ENCODE measurements at places on chromosomes 4 and X.

- no peak for DNase-seq
Measured at GRCh38 chr4:175143116-175143515, 225.0 kb downstream of the ADAM29 start.

GRCh38 chr4:28636971-28637370 is 1776.3 kb downstream of the STIM2 start:
- no peak for DNase-seq

- no peak for DNase-seq
Measured at GRCh38 chrX:70322784-70323183, 32.9 kb downstream of the KIF4A start.

DNA sequence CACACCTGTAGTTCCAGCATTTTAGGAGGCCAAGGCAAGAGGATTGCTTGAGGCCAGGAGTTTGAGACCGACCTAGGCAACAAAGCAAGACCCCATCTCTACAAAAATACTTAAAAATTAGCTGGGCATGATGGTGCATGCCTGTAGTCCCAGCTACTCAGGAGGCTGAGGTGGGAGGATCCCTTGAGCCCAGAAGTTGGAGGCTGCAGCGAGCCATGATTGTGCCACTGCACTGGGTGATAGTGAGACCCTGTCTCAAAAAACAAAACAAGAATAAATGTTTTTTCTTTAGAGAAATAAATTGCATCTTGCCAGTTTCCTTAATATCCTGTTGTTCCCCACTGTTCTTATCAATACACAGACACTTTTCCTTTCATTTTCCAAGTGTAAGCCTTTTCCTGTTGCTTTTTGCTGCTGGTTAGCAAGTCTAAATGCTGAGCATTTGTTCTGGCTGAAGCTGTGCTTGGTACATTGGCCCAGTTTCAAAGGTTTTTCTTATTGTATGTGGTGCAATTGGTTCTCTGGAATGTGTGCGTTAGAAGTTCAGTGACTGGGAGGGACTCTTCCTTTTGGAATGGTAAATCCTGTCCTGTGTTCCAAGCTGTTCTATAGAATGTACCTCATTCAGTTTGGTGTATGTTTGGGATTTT is 98.2 kb downstream of the AFF1 start:
- no peak for DNase-seq

DNA sequence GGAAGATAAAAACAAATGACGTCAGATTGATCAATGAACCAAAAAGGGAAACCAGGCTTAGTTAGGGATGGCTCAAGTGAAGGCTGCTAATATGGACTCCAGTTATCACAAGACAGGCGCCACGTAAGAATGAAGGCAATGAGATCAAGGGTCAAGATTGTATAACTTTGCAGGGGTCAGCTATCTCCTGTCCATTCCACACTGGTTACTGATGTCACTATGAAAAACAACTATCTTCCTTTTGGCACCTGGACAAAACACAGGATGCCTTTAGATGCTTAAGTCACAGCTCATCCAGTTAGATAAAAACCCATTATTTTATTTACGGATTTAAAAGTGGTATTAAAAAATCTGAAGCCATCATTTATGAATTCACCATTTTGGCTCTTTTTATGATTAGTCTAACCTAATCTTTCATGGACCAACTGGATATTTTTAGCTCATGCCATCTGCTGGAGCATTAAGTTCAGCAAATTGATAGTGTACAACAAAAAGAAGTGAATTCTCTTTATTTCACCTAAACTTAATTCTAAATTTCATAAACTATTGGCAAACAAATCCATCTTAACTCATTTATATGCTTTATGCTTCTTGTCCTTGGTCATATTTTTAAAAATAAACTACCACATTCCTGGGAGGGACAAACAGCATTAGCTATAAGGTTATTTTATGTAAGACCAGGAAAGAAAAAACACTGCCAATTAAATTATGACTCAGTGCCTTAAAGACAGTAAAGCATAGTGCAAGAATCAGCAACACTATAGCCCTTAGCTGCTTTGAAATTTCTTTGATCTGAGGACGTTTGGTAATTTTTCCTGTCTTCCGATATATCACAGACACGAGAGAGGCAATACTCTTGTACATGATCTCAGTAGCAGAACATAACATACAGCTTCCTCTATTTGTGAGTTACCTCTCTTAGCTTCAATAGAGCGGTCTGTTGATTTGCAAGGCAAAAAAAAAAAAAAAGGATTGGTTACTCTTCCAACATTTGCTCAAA is 27.0 kb downstream of the DHX15 start:
- no peak for DNase-seq

GRCh38 chr4:115249808-115250207 is 136.4 kb upstream of the NDST4 start:
- no peak for DNase-seq

DNA sequence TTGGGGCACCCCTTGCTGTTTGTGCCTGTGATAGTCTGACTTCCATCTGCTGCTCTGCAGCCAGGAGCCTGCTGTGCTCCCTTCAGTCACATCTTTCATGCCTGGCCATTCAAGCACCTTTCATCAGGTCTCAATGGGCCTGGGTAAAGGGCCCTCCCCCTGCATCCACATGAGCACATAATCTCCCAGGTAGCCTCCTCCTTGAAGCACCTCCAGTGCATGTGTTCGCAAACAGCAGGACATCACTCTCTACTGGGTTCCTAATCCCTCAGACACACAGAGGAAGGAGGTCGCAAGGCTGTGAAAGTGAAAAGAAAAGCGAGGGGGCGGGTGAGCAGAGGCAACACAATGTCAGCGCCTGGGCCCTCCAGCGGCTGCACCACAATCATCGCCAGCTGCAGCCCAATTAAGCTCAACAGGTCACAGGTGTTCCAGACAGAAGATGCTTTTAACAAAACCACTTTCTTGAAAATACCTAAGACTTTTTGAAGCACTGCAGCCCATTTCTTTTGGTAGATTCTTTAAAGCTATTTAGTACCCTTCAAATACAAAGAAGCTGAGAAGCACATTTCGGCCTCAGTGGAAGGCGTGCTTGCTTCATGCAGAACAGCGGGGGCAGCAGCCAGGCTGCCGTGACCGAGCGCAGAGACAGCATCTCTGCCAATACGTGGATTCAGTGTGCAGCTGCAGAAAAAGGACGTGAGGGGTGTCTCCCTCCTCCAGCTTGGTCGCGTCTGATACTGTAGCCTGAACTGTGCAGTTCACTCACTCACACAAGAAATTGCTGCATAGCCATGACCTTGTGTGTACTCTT is 92.2 kb upstream of the SPRY1 start:
- DNase-seq, result no peak

DNA sequence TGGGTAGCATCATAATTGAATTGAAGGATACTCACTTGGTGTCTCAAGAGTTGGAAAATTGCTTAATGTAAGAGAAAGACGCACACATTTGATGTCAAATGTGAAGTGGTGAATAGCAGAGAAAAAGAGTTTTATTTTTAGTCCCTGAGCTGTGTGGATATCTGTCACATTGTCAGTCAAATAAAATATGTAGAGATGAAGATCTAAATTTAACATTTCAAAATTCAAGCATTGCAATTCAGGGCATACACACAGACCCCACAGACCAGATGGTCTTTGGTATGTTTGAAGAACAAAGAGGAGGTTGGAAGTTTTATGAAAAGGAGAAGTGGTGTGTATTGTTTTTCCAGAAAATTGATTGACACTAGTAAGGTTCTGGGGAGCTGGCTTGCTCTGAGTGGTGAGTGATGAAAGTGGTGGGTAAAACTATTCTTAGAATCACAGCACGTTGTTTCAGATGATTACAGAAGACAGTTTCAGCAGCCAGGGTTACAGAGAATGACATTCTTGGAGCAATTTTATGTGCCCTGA is 44.9 kb upstream of the BBS12 start:
- no peak for DNase-seq

DNA sequence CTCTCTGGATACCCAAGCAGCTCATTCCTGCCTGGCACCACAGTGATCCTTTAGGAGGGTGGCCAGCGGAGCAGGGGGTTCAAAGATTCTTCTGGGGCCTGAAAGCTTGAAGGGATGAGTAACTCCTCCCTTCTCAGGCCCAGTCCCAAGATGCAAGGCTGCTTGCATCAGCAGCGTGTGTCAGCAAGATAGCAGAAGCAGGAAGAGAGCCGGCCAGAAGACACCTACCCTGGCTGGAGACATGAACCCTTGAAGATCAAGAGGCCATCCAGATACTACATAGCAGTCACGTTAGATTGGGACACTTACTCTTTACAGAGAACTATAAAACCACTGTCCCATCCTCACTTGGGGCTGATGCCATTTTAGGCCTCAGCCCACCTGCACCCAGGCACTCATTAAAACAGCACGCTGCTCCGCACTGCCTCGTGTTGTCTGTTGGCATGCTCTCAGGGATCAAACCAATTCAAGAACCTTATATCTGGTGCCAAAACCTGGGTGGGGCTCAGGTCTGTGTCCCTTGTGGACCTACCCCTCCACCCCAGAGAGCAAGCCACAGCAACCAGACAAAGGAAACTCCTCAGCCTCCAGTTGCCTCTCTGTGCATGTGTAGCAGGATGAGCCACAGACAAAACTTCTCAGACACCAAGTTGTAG is 6.5 kb downstream of the UGT2B17 start:
- no peak for DNase-seq

- no peak for DNase-seq
Measured at GRCh38 chr4:108947526-108947925, 184.7 kb upstream of the ETNPPL start.

GRCh38 chrX:71859637-71860036 is 51.0 kb upstream of the NHSL2 start:
- peak; percentile 17 for DNase-seq

DNA sequence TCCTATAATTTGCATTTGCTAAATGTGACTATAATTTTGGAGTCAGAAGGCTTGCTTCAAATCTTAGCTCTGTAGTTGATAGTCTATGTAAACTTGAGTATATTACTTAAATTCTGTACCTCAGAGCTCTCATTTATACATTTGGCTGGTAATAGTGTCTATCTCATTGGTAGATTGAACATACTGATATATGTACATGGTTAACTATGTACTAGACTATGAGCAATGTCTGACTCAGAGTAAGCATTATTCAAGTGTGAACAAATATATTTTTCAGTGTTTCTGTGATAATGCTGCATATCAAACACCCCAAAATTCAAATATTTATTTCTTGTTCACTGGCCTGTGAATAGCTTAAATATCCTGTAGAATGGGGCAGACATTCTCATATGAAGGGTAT is 1568.9 kb upstream of the PABPC4L start:
- no peak for DNase-seq

DNA sequence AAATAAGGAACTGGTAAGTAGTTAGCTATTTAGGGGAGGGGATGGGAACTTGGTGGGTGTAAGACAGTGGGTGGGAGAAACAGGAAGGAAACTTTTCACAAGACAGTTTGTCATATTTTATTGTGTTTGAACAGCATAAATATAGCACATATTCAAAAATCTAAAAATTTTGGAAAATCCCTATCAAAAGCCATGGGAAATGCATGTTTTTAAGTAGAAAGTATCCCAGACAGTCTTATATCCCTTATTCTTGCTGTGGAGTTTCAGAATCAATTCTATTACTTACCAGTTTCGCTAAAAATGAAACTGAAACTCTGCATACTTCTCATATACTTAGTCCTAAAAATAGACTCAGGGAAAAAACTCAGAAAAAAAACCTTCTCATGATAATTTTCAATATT is 22.3 kb upstream of the RASGEF1B start:
- no peak for DNase-seq

DNA sequence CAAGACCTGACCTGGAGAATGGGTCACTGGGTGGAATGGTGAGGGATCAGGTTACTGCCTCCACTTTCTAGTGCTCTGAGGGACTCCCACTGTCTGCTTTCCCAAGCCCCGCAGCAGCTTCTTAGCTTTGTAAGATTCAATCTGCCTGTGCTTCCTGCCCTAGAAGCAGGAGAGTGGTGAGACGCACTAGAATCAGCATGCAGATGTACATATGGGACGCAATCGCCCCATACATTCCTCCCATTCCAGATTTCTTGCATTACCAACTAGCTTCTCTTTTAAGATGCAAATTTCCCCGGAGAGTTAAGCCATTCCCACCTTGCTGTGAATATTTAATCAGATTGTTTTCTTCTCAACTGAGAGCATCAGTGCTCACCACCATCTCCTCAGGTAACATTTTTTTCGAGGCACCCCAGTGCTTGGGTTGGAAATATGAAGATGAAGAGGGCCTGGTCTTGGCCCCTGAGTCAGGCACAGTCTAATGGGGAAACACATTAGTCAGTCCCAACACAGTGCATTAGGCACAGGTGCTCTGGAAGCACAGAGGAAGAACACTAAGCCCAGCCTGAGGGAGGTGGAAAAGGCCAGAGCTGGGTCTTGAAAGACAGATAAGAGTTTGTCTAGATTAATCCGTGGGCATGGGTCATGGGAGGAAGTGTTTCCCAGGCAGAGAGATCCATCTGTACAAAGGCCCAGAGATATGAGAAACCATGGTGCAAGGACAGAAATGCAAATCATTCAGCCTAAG is 66.7 kb upstream of the PRPS1 start:
- no peak for DNase-seq

DNA sequence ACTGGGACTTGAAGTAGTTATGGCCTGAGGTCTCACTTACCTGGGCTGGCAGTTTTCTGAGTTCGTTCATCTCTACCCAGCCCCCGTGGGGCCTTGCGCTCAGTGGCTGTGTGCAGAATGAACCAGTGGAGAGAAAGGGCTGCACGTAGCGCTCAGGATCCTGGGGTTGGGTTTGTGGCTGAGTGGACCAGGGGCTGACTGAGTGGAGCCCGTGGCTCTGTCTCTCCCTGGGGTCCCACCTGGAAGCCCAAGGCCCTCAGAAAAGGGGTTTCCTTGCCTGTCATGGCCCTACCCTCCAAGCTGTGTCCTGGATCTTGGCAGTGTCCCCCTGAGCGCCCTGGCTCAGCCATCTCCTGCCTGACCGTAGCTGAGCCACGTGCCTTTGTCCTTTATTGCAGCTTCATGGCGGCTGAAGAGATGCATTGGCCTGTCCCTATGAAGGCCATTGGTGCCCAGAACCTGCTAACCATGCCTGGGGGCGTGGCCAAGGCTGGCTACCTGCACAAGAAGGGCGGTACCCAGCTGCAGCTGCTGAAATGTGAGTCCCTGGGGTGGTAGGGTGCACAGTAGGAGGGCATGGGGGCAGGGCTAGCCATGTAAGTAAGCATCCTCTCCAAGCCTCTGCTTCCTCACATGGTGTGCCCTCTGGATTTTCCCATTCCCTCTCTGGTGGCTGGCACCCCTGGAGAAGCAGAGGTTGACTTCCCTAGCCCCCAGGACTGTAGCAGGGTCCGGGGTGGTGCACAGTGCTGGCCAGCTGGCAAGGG is 23.2 kb upstream of the ADD1 start:
- DNase-seq, result no peak

DNA sequence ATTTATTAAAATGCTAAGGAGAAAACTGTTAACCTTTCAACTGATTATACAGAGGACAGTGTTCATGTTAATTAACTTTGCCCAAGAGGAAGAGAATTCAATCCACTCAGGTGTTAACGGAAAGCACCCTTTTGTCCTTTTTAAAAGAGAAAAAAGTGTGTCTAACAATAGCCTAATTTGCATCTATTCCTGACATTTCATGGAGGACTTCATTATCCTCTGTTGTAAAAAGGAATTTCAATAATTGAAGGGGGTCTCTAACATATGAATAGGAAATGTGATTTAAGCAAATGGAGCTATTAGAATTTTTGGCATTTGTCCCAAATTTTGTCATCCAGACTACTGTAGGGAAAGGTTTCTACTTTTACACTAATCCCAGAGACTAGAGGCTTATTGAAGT is 44.6 kb upstream of the GC start:
- DNase-seq, result no peak

- no peak for DNase-seq
Measured at GRCh38 chrX:113048896-113049295, 208.3 kb upstream of the AMOT start.
